ENCODE measurements at places on chromosomes 1 and 21. TPM values are rescaled to one million over a fixed set of nuclear protein-coding genes. Genes with fewer than 3 reads are reported as not detected.

PLA2G2F gene
- total RNA-seq = not detected

OR14K1 gene
- not detected for total RNA-seq

TFF3 gene
- total RNA-seq = not detected

ZBTB8OS gene
- 46.0 TPM for total RNA-seq

PTPRC gene
- total RNA-seq = not detected

PRDX6 gene
- total RNA-seq = 339 TPM

ZNF648 gene
- total RNA-seq = not detected

VWA5B1 gene
- total RNA-seq = not detected

RCOR3 gene
- 22.3 TPM for total RNA-seq

CDKN2C gene
- total RNA-seq = 11.4 TPM

INKA2 gene
- total RNA-seq = 3.4 TPM
